Activated T-helper 1 cell treated with anti-CD3 and anti-CD28 coated beads, Interleukin-12 subunit alpha, Interleukin-12 subunit beta, Interleukin-2, Interleukin-4 antibody, amounts not matched to agents 30 ng/mL and 10 ng/mL and 1 ng/mL, durations not matched to agents 14 hours and 24 hours and 36 hours (primary cell): ENCODE measurements at places on chromosomes 7 and 10. TPM values are rescaled to one million over a fixed set of nuclear protein-coding genes. Genes with fewer than 3 reads are reported as not detected.

The HECW1 gene
- not detected in 2 replicates for total RNA-seq

The AMPH gene
- total RNA-seq, result not detected in 2 replicates

The HBP1 gene
- 15.2 and 16.6 TPM in 2 replicates for total RNA-seq

The COL13A1 gene
- not detected in 2 replicates for total RNA-seq

The CCAR1 gene
- total RNA-seq, result 102 and 106 TPM in 2 replicates

The PMS2 gene
- total RNA-seq, result 20.3 and 25.8 TPM in 2 replicates

The GSAP gene
- 1.3 and 1.6 TPM in 2 replicates for total RNA-seq

DNA sequence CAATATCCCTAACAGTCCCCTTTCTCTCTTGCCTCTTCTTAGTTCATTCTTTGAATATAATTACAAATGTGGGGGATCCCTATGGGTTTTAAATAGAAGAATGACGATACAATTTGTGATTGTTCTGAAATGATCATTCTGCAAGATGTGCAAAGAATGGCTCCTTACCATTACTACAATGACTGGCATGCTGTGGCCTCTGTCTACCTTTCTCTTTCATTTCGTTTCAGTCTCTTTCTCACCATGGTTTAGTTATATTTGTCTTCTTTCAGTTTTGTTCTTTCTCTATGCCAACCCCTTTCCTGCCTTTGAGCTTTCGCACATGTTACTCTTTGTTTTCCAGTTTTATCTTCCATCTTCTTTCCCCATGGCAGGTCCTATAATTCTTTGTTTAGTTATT, 176.5 kb downstream of the SUGCT start:
- no peak for DNase-seq

DNA sequence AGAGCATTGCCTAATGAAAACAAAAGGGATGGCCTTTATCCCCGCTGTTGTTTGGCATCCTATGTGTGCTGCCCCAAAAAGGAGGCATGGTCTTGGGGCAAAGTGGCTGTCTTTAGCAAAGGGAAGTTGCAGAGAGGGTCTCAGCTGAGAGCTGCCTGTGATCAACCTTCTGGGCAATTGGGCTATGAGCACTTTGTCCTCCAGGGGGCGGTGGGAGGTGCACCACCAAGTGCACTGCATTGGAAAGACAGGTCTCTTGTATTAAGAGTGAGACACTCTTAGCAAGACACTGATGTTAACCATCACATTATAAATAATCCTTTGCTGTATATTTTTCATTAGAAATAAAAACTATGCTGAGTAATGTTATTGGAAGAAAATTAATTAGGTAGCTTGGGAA, 314.8 kb downstream of the POM121L12 start:
- no peak for DNase-seq

GRCh38 chr10:74587109-74587854, 239.1 kb upstream of the KAT6B start:
- no peak for DNase-seq

- no peak for DNase-seq
Measured at GRCh38 chr10:96038476-96039387, 4.7 kb upstream of the CCNJ start.

- DNase-seq, result no peak
Measured at GRCh38 chr7:37826825-37827224, 21.6 kb upstream of the NME8 start.

DNA sequence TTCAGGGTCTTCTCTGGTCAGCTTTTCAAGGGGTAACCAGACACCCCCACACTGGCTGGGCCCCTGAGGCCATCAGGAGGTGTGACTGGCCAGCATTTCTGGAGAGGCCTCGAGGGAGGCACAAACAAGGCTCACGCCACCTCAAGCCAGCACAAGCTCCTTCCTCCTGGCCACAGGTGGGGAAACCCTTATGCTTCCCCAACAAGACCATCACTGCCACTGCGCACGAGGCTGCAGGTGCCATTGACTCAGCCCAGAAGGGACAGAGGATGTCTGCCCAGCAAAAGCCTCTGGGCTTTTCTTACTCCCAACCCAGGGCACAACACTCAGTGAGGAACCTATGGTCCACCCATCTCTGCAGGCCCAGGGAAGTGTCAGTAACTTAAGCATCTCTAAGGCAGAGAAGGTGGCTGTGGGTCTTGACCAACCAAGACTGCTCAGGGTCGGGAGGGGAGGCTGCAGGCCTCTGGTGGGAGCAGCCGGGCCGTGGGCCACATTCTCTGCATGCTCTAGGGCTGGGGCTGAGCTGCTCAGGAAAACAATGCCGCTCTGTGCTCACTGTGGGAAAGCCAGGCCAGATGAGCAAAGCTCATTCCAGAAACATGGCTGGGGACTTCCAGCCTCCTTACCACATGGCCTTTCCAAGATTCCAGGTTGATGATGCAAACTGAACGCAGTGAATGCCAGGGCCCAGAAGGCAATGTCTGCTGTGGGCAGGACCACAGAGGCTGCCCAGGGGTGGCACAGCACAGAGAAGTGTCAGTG, 24.2 kb upstream of the RASSF4 start:
- no peak for DNase-seq

DNA sequence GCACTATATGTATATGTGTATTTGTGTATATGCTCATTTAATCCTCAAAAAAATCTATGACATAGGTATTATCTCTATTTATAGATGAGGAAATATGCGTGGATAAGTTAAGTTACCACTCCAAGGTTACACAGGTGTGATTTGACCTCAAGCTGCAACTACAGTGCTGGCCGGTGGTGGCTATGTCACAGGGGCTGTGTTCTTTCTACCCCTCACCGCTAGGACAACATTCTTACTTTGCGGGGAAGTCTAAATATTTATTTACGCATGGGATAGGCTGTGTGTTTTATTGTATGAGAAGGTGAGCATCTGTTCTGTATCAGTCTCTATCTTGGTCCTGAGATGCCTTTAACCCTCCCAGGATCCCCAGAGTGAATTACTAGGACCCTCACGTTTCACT, 60.0 kb downstream of the CREB5 start:
- DNase-seq, result no peak

DNA sequence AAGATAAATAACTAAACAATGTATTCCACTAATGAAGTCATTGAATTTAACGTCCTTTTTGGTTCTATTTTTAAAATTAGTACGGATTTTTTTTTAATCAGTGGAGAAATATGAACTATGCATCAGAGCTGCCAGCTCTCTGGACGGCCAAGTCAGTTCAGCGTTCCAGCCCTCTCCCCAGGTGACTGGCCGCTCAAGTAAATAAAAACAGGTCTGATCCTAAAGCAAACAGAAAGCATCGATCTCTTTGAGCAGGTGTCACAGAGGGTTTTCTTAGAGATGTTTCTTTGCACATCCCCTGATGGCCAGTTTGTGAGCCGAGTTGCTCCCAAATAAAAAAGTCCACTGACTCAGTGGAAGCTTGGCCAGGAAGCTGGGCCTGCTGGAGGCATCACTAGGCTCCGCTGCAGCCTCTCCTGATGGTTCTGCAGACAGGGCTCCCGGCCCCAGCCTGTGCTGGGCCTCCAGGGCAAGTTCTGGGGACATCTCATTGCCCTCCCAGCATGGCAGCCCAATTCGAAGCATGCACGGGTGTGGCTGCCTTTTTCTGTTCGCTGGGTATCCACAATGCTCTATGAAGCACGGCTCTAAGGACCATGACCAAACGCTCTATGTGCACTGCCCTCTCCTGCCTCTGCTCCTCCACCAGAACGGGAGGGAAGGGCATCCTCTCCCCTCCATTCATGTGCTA, 74.7 kb upstream of the PPP2R2D start:
- no peak for DNase-seq

DNA sequence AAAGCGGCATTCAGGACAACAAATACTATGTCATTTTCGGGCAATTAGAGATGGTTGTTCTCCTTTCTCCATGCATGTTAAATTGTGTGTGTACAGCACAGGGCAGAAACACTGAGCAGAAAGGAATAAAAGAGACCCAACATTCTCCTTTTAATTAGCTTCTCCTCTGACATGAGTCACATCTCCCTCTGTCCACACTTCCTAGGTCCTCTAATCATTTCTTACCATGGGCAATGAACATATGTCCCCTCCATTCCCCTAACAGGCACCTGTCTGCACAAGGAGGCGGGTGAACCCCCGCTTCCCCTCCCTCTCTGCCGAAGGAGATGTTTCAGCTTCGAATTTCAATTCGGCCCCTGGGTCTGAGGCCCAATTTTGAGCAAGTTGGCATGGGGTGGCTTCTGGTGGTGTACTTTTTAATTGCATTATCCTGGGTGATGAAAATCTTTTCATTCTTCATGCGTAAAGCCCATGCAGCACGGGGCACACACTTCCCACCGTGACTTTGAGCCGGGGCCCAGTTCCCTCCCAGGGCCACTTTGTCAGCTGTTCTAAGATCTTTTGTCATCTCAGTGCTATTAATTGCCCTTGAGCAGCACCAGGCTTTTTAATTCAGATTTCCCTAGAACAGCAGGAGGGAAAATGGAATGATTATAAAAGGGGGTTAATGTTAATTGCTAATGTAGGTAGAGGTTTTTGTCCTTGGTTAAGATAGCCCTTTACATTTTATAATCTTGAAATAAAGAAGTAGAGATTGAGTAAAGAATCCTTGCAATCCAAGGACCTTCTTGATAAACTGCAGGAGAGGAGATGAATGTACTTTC, 219.5 kb upstream of the NRP1 start:
- no peak for DNase-seq

- DNase-seq, result no peak
Measured at GRCh38 chr10:87794285-87794684, 23.7 kb downstream of the ATAD1 start.

DNA sequence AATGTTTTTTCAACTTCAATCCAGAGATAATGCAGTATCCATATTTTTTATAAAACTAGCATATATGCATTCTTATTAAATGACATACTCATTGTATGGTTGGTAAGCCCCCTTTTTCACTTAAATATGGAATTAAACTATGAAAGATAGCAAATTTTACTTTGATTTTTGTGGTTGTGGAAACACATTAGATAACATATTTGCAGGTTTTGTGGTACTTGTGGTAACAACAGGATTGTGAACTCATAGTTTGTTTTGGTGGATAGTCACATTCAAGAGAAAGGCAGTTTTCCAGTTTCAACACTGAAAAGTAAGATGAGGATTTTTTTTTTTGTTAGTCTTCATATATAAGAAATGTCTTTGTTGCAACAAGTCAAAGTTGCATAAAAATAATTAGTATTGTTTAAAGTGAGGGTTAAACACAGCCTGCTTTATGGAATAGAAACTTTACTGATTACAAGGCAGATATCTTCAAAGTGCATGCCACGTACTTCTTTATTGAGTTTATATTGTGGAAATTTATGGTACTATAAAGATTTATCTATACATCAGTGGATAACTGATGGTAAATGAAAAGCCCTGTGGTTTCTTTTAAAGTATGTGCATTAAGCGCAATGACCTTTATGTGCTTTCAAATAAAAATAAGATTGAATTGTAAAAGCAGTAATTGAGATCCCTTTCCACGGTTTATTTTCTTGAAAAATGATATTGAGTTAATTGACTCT, 39.7 kb upstream of the SEMA3D start:
- DNase-seq, result no peak

DNA sequence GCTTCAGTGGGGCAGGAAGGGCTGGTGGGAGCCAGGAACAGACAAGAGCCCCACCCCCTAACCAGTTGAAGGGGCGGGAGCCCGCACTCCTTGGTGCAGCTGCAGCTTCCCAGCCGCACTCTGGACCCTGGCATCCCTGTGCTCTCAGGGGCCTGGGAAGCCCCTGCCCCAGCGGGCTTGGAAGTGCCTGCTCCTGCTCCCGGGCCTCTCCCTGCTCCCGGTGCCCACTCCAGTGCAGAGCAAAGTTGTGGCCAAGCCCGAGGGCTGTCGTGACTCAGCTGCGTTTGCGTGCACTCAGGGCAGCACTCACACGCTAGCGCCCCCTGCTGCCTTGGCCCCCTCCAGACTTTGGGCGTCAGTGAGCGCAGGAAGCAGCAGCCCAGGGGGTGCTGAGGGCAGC, 883.8 kb downstream of the LRMDA start:
- DNase-seq, result no peak

GRCh38 chr10:23965880-23966279, 243.1 kb upstream of the KIAA1217 start:
- DNase-seq, result no peak

GRCh38 chr10:23359692-23360380, 15.2 kb upstream of the C10orf67 start:
- no peak for DNase-seq

GRCh38 chr7:80499350-80499953, 12.4 kb downstream of the GNAT3 start:
- DNase-seq, result no peak

DNA sequence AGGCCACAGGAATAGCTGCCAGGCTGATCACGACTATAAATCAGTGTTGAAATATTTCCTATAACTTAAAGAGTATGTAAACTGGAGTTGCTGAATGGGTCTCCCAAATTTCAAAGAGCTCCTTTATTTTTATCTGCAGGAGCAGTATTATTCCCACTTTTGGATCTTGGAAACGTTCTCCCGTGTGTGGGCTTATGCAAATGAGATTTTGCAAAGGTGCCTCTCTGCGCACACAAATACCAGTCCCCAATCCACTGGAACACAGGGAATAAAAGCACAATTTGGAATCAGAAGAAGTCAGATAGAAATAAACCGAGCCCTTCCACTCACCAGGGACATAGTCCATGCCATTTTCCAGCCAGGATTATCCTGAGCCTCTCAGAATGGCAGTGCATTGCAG, 350.2 kb upstream of the CELF2 start:
- no peak for DNase-seq
